ENCODE measurements at places on chromosomes 1 and 21. TPM values are rescaled to one million over a fixed set of nuclear protein-coding genes. Genes with fewer than 3 reads are reported as not detected.

The USH2A gene
- total RNA-seq = under 0.01 TPM

The AMY2A gene
- not detected for total RNA-seq

The AMY1B gene
- total RNA-seq = not detected

The CAMK2N1 gene
- 3.8 TPM for total RNA-seq

The PLPP3 gene
- total RNA-seq = 26.1 TPM

The CRP gene
- total RNA-seq = not detected

The PCP4L1 gene
- total RNA-seq = not detected

The PCBP3 gene
- total RNA-seq = not detected

Measured in smooth muscle cell of the coronary artery (primary cell).